ENCODE measurements at places on chromosomes 5 and 9.
A peak's percentile ranks its signal among the peaks of the same experiment; 100 is the strongest.

DNA sequence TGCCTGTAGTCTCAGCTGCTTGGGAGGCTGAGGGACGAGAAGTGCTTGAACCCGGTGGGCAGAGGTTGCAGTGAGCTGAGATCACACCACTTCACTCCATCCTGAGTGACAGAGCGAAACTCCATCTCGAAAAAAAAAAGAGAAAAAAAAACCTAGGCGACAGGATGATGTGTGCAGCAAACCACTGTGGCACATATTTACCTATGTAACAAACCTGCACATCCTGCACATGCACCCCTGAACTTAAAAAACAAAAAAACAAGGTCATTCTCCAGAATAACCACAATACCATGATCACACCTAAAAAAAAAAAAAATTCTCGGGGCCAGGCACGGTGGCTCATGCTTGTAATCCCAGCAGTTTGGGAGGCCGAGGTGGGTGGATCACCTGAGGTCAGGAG, 7.5 kb upstream of the DOLPP1 start:
- no peak for DNase-seq

DNA sequence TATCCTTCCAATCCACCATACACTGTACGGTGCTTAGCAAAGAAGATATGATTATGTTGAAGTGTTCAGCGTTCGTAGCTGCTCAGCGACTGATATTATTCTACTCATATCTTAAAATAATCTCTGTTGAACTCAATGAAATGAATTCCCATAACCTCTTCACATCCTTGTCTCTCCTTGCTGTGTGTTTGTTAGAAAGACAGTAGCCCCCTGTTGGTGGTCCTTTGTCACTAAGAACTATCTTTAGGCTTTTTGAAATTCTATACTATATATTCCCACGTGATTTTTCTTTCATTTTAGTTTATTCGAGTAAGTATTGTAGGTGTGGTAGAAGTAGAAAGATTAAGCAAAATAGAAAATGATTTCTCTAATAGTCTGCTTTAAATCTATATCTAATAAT, 762.8 kb upstream of the WWC1 start:
- DNase-seq: no peak

DNA sequence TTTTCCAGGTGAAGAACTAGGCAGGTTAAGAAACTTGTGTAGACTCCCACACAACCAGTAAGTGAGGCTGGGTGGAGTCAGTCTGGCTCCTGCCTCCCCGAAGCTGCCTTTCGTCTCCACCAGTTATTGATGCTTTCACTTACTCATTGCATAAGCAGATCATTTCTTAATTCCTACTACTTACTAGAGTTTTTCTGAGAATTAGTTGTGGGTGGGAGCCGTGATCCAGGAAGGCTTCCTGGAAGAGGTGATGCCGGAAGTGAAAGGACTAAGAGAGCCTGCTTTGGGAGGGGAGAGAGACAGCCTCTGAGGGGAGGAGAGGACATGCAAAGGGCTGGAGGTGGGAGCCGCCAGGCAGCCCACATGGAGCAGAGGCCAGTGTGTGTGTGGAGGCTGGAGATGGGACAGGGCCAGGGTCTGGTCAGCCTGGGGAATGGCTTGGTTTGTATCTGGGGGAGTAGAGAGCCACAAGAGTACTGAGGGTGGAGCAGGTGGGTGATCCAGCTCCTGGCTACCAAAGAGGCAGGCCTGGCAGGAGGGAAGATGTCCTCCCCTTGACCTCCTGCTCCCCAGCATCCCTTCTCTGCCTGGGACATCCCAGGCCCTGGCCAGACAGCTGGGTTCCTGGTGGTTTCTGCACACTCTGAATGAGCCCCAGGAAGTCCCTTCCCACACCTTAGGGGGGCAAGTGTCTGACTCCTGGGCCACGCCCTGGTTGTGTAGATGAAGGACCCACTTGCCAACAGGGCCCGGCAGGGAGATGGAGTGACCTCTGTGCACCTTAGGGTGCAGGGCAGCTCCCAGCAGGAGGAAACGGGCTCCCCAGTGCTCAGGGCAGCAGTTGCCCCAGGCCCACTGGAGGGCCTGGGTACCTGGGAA, 12.2 kb upstream of the CARD19 start:
- no peak for DNase-seq

- DNase-seq: no peak
Measured at GRCh38 chr9:125805057-125805456, 57.9 kb downstream of the PBX3 start.

- peak; percentile 32 for DNase-seq
Measured at GRCh38 chr5:135493406-135494180, 41.4 kb upstream of the TIFAB start.

DNA sequence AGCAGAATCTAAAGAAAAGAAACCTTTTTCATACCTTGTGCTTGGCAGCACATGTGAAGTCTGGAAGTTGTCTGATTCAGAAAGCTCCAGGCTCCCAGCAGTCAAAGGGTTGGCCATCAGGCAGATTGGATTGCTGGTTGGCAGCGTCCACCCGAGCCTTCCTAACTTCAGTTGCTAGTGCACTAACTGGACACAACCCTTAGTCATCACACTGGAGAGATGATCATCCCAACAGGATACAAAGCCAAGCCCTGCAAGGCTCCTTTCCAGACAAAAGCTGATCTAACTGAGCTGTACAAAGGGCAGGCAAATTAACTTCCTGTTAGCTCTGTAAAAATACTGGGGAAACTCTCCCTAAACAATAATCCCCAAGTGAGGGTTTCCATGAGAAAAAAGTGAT, 185.6 kb downstream of the SNX18 start:
- DNase-seq: no peak

GRCh38 chr5:134594797-134595457, 37.7 kb downstream of the SAR1B start:
- DNase-seq: no peak

DNA sequence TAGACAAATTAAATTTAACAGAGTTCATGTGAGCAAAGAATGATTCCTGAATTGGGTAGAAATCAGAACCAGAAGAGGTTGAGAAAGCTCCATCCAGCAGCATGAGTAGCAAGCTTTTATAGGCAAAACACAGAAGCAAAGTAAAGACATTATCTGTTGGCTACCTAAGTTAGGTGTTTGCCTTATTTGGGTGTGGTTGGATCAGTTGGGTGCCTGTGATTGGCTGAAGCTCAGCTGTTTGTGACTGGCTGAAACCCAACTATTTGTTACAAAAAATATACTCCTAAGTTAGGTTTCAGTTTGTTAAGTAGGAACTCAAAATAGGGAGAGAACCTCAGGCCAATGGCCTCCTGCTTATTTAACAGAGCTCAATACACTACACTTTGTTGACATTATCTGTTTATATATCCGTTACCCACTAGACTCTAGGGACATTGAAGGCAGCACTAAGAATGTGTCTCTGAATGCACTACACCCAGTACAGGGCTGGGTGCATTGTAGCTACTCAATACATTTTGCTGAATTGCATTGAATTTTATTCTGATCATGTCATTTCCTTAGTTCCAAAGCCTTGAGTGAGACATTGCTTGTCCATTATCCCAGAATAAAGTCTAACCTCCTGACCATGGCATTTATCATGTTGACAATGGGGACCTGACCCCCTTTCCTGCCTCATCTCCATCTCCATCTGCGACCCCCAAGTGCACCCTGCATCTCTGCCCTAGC, 98.7 kb downstream of the CCDC192 start:
- no peak for DNase-seq

DNA sequence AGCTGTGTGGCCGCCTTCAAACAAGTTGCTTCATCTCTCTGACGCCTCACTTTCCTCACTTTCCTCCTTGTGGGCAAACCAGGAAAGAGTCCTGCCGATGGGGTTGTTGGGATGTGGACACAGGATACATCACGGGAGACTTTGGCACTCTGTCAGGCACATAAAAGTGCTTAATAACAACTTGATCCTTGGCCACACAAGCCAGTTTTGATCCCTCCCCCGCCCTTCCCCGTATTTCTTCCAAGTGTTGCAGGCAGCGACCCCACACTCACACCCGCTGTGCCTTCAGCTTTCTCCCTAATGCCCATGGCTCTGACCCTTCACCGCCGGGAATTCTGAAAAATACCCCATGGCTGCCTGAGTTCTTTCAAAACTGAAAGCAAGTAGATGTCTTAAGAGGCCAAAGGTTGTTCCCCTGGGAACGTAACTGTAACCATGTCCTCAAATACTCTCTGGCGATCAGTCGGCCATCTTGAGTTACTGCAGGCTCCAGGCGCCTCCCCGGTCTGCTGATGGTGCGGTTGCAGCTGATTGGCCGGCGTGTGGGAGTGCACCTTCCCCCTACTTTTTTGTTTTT, 59.8 kb downstream of the ARHGEF37 start:
- no peak for DNase-seq

DNA sequence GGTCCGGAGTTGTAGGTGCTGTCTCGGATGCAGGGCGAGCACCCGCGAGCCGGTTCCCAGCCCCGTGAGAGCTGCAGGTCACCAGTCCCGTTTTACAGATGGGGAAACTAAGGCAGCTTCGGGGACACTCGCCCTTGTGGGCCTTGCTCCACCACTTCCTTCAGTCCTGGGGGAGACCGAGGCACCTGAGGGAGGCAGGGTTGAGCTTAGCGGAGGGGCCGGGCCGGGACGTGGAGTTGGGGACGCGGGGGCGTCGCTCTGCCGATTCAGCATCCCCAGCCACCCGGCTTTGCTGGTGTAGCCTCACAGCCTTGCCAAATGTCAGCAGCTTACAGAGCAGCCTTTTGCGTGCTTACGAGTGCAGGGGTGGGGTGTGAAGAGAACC, 530 bp downstream of the BBLN start:
- no peak for DNase-seq
